ENCODE measurements at places on chromosomes 3 and 15.
A peak's percentile ranks its signal among the peaks of the same experiment; 100 is the strongest.

DNA sequence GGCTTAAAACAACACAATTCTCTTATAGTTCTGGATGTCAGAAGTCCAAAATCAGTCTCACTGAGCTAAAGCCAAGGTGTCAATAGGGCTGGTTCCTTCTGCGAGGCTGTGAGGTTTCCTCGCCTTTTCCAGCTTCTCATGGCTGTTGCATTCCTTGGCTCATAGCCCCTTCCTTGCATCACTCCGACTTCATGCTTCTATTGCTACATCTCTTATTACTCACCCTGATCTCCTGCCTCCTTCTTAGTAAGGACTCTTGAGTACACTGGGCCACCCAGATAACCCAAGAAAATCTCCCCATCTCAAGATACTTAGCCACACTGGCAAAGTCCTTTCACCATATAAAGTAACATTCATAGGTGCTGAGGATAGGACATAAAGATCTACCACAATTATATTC, 193.9 kb downstream of the ADAMTS17 start:
- no peak for DNase-seq

DNA sequence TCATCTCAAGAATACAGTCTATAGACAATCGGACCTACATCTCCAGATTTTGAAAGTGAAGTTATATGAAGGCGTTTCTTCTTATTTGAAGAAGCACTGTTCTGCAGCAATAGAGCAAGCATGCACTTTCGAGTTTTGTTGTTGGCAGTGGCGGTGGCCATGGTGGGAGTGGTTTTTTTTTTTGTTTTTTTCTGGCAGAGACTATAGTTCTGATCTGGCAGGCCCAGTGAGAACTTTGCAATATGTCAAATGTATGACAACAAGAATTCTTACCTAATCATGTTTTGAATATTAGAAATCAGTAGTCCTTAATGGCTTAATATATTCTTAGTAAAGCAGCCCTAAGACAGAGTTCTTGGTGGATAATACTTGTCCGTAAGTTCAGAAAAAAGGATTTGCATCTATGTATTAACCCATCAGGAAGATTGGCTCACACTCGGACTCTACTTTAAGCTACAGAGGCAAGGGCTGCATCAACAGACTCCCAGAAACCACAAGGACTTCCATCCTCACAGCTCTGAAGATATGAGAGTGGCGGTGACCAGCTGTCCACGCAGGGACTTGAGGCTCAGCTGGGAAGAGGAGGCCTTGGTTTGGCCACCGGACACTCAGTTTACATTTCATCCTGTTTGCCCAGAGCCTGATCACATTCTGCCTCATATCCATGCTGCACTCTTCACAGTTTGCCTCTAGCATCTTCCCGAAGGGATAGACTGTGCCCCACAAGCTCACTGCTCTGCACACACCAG, 124.1 kb upstream of the THBS1 start:
- no peak for DNase-seq

DNA sequence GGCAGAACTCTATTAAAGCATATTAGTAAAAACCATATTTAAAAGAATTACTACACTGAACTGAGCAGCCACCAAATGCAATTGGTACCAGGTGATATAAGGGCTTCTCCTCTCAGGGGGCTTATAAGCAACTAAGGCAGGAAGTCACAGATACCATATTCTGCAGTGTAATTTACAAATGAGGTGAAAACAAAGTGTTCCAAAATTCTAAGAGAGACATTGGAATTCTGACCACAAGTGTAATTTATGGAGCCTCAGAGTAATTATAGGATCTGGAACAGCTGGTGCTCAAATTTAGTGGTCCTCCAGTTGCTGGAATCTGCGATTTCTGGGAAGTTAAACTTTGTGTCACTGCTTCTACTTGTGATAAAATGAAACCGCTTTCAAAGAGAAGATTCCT, 3.1 kb upstream of the NR1I2 start:
- no peak for DNase-seq

GRCh38 chr3:182180654-182181385, 469.1 kb downstream of the SOX2 start:
- DNase-seq = no peak

DNA sequence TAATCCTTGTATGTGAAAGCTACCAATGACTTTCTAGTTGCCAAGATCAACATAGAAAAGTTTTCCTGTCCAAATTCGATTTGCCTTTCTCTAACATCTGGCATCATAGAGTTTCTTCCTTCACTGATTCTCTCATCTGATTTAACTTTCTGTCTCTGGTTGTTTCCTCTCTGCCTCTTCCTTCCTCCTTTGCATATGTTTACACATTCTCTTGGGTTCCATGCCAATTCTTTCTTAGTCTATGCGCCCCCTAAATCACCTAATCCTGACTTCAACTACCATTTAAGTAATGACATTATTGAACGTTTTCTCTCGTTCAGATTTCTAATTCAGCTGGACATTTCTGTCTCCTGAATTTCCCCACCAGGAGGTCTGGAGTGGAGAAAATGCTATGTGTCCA, 561.9 kb upstream of the TGFBR2 start:
- no peak for DNase-seq

GRCh38 chr15:85646538-85647091, 148.1 kb downstream of the KLHL25 start:
- no peak for DNase-seq

GRCh38 chr15:31098491-31098917, 3.0 kb downstream of the TRPM1 start:
- DNase-seq = no peak

DNA sequence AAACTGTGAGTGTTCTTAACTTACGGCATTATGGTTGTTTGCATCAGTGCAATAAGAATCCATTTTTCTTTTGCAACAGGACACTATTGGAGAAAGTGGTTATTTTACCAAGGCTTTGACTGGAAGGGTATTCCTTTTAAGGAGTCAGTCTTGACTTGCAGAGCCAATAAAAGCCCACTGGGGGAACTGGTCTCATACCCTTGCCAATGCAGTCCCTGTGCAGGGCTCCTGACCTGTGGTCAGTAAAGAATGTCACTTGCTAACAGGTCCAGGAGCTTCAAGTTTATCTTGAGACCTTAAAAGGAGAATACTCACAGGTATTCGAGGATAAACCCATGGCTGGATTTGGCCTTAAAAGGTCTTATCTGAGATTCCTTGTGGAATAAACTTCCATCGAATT, 227.8 kb upstream of the GBE1 start:
- DNase-seq = no peak

GRCh38 chr3:197137751-197138150, 108.1 kb upstream of the MELTF start:
- DNase-seq = no peak

DNA sequence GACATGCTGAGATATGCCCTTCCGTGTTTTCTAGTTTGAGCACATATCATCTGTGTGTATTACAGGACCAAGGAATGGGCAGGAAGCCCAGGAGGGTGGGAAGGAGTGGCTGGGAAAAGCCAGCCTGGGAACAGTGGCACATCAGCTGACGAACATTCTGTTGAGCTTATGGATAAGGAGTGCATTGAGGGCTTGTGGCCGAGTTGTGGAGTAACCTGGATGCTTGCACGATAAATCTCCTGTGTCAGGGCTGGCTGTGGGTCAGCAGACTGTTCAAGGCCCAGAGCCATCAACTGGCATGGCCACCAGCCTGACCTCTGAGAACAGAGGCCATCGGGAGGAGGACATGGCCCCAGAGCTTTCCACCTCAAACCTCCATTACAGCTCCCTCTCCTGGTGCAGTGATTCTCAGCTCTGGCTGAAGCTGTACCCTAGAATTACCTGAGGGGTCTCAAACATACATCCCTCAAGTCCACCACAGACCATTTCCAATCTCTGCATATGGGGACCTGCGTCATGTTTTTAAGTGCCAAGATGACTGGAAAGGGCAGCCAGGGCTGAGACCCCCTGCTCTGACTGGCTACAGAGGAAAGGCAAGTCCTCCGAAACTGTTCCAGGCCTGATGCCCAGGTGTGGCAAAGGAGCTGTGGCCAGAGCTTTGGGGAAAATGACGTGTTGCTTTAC, 4.8 kb upstream of the VILL start:
- DNase-seq = no peak

- peak; percentile 23 for DNase-seq
These were observed 20.1 kb downstream of the RFT1 start for GRCh38 chr3:53109891-53110771.

DNA sequence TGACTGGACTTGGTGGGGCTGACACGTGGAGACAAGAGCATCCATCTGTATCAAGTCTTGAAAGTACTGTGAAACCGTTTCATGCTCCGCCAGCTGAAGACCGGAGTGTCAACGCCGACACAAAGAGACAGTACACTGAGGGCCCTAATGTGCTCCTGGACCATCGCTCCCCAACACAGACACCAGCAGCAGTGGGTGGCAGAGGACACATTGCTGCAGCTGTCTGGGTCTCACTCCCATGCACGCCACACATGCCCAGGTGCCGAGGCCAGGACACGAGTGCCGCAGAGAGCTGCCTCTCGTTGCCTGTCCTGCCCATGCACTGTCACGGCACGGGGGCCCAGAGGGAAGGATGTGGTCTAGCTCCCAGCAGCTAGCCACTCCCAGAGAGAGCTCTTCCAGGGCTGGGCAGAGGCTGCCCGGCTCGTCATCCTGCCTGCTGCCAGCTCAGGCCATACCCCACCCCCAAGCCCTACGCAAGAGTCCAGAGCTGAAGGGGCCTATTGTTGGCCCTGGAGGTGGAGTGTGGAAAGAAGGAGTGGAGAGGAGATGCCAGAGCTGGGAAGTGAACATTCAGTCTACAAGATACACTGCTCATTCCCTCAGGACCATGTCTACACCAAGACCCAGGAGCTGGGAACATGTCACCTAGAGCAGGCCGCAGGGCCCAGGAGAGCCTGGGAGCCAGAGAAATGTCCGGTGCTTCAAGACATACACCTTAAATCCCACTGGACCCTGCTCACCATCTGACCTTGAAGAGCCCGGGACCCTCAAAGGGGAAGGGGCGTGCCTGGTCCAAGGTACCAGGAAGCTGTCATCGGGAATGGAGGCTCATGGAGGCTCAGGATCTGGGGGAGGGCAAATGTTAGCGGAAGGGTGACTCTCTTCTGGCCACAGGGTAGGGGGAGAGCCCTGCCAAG, 7.7 kb downstream of the TNK2 start:
- no peak for DNase-seq

DNA sequence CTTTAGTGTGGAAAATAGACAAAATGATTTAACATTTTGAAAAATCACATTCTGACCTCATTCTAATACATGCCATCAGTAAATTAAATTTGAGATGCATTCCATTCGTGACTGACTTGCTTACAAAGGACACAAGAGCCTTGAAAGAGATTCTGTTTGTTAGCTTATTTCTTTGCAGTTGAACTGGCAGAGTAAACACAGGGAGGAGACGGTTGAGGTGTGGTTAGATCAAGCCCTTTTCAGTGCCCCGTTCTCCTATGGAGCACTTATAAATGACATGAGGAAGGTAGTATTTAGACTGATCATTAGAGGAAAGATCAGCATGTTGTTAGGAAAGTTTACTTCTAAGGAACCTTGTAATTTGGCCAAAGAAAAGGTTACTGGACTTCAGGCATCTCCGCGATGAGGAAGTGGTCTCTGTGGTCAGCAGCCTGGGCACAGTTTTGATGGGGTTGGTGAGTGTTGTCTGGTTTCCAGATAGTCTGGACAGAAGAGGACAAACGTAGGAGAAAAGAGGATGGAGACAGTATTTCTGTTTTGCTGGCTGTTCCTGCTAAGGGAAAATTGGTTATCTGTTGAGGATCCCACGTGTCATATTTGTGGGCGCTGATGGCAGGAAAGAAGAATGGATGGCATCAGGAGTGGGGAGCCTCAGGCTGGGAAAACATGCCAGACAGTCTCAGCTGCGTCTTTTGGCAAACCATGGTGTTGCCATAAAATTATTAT, 328.9 kb upstream of the TBL1XR1 start:
- DNase-seq = no peak

DNA sequence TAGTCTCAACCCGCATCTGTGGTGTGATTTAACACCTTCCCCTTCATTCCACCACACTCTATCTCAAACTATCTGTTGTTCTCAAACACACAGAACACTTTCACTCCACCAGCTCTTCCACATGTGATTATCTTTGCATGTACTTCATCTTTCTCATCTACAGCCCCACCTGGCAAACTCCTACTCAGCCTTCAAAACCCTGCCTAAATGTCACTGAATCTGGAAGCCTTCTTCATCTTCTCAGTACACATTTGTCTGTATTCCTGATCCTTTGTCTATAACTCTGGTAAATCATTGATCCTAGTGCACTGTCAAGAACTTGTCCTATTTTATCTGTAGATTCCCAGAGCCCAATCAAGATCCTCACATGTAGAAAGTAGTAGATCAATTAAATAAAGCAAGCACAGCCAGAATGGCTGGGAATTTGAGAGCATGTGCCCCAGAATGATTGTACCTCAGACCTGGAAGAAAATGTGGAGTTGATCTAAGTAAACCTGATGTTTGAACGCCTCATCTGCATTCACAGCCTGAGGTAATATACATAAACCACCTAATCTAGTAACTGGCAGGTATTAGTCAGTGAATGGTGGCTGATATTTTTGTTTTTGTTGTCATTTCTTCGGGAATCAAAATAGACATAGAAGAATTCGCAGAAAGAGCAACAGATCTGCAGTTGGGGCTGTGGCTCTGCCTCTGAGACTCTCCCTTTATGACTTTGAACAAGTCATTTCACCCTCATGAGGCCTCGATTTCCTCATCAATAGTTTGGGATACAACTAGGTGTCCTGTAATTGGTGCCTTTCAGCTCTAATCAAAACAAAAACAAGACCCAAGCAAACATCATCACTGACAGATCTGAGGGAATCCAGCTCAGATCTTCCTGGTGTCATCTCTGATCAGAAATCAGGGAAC, 28.0 kb upstream of the MAGEF1 start:
- DNase-seq = no peak

- DNase-seq = no peak
These were observed 123.7 kb downstream of the SMAD6 start for GRCh38 chr15:66825731-66826130.

DNA sequence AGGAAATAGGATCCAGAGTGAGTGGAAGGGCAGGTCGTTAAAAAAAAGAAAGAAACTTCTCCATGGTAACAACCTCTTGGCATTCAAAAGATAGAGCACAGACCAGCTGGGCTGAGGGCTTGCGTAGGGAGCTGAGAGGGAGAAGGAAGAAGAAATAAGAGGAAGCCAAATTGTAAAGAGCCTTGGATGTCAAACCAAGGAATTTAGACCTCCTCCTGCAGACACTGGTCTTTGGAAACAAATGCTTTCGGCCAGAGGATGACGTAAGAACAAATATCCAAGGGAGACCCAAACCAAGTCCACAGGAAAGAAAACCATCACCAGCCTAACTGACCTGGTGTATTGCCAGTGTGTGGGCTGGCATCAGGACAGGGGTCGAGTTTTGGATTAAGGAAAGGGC, 155.2 kb downstream of the UACA start:
- no peak for DNase-seq
